NCI-H226 (cell line): ENCODE measurements at places on chromosomes 2 and 18.
A peak's percentile ranks its signal among the peaks of the same experiment; 100 is the strongest.

DNA sequence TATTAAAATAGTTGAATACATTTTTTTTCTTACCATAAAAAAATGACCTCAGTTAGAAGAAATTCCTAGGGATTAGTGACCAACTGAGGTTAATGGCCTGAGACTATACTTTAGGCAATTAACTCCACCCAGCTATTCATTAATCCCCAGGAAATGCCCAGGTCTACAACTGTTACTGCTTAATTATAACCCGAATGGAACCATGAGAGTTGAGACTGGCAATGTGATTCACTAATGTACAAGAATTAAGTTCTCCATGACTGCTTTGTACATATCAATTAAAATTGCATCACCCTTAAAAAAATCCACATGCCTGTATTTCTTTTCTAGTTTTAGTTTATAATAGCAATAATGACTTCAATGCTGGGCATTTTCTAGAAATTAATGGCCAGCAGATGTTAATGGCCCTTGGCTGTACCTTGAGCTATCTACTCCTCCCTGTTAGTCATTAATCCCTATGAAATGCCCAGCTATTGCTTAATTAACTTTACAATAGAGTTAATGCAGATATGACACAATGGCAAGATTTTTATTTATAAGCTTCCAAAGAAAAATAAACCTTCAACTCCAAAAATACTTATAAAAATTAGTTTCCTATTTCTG is 44.1 kb downstream of the ERBB4 start:
- no peak for DNase-seq

DNA sequence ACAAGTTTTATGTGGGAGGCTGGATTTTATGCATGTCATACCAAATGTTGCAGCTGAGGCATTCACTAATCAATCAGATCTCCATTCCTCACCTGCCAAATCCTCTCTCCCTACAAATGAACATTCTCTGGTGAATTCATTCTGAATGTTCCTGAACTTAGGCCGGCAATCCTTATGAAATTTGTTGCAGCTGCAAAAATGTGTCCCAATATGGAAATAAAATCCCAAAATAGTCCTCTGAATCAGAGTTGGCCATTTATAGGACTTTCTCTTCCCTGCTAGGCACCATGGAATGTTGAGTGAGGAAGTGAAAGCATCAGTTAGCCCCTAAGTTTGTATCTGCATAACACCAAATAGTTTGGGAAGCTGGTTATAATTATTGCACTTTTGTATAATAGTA is 25.6 kb downstream of the GCA start:
- DNase-seq = no peak

DNA sequence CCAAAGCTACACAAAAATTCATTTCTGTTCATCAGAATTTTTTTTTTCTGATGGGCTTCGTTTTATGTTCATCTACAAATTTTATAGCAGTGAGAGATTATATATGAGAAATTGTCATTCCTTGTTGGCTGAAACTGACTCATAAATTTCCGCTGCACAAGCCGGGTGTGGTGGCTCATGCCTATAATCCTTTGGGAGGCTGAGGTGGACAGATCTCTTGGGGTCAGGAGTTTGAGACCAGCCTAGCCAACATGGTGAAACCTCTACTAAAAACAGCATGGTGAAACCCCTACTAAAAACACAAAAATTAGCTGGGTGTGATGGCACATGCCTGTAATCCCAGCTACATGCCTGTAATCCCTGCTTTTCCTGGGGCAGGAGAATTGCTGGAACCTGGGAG is 72.0 kb downstream of the PLEKHM3 start:
- no peak for DNase-seq

DNA sequence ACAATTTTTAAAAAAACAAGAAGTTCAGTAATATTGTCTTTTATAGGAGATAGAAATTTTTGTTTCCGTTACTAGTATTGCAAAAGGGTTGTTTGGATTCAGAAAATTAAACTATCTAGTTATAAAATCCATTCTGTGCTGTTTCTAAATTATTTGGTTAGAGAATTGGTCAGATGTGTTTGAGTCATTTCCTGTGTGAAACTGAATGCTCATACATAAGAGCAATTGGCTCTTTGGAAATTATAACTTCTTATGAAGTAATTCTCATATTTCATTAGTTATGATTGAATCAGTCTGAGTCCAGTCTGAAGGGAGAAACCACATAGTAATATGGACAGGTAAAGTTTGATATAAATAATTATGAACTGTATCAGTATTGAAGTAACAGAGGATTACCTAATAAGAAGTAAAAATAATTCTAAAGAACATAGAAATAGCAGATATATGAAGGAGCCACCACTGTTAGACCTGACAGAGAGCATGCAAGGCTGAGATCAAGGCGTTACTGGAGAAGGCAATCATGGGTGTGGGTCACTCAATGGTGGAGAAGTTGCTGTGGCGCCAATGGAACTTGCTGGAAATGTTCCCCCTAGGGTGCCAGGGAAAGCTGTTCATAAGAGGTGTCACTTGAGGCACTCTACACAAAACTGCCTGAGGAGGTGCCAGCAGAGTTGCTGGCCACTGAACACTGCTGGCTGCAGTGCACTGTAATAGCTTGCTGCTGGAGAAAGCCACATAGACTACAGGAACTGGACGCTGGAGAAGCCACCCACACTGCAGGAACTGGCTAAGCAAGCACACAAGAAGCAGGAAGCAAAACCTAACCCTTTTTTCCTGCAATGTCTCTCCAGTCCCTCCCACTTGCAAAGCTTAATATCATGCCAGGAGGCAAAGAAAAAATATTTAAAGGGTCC is 18.0 kb upstream of the FAP start:
- DNase-seq = peak; percentile 43

GRCh38 chr18:24628326-24628725 is 167.9 kb downstream of the HRH4 start:
- no peak for DNase-seq

DNA sequence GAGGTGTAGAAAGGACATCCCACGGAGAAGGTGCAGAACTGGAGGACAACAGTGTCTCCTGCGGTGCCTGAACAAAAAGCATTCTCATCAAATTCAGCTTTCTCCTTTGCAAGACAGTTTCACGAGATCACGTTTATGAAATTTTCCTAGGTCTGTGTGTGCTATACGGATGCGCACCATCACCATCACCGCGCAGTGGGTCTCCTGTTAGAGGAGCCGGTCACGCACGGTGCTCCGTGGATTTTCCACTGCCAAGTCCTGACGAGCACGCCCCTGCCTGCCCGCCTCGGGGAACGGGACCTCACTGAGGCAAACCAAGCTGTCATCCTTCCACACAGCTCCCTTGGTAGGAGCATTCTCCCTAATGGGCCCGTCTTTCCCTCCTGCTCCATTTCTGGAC is 140.4 kb upstream of the TPO start:
- DNase-seq = no peak

GRCh38 chr2:9004338-9005204 is 1.1 kb upstream of the MBOAT2 start:
- peak; percentile 98 for DNase-seq

GRCh38 chr2:124319577-124319976 is 294.5 kb downstream of the CNTNAP5 start:
- DNase-seq = no peak

- DNase-seq = no peak
Measured at GRCh38 chr18:48244530-48244929, 164.7 kb downstream of the ZBTB7C start.

GRCh38 chr18:61702007-61702406 is 190.8 kb downstream of the RNF152 start:
- no peak for DNase-seq

DNA sequence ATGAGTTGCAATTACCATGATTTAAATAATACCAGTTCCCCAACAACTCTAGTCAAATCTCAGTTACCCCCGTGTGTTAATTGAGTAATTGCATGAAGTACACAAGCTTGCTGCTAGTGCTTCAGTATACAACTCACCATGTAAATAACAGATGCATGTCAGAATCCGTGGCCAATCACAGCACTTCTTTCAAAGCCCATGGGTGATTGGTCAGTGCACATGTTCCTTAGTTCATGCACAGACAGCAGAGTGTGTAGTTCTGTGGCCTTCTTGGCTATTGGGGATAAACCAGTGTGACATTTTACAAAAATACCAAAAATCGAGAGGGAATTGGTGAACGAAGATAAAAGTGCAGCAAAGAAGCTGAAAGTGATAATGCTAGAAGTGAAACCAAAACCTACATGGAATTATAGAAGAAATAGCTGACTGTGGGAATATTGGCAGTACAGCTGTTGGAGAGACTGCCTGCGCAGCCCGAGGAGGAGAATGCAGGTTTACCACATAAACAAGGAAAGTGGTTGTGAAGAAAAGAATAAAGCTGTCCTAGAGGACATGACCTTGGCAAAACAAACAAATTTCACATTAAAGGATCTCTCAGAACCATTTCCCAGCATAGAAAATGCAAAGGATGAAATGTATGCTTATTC is 59.4 kb downstream of the NEDD4L start:
- DNase-seq = no peak

DNA sequence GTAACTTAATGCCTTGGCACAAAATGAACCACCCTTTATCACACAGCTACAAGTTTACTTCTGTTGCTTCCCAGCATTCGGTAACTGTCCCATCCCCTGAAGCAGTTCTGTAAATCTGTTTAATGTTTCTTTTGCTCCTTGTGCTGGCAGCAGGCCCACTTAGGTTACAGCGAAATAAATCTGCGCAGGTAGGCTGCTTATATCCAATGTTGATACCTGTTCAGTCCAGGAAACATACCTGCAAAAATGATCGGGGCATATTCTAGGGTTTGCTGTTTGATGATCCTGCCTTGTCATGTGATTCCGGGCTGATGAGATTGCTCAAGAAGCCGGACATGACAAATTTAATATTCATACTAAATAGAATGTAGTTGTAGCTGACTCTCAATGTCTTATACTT is 23.3 kb downstream of the PELI1 start:
- no peak for DNase-seq

DNA sequence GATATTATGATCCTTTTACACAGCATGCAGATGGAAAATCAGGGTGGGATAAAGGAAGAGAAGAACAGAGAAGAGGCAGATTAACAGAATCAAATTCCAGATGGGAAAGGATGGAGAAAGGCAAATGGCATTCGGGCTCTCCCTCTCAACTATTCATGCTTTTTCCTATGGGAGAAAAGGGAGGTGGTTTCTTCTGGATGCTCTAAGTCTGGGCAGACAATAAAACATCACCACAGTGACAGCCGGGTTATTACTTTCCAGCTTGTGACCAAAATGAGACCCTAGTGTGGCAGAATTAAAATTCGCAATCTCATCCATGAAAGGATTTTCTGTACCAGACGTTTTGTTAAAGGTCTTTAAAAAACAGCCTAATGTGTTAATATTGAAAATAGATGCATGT is 440.7 kb downstream of the RND3 start:
- no peak for DNase-seq

GRCh38 chr18:41372046-41372665 is 582.9 kb upstream of the PIK3C3 start:
- DNase-seq = no peak

GRCh38 chr2:194385376-194385775 is 1271.7 kb upstream of the SLC39A10 start:
- no peak for DNase-seq

DNA sequence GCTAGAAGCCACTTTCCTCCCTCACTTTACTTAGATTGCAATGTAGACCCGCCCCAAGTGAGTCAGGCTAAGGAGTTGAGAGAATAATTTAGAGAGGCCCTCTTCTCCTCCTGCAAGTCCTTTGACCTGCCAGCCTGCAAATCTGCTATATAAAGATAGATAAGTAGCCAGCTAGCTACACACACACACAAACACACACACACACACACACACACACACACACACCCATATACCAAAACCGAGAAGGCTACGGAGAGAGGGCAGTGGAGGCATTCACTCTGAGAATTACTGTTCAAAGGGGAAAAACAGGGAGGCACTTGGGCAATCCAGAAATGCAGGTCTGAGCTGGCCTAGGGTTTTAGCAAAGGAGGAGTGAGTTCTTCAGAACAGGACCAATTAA is 23.0 kb upstream of the SMAD7 start:
- DNase-seq = peak; percentile 30

- DNase-seq = peak; percentile 82
Measured at GRCh38 chr2:159960414-159960813, 102.0 kb downstream of the PLA2R1 start.

GRCh38 chr18:23365602-23366001 is 87.5 kb upstream of the RIOK3 start:
- DNase-seq = no peak

DNA sequence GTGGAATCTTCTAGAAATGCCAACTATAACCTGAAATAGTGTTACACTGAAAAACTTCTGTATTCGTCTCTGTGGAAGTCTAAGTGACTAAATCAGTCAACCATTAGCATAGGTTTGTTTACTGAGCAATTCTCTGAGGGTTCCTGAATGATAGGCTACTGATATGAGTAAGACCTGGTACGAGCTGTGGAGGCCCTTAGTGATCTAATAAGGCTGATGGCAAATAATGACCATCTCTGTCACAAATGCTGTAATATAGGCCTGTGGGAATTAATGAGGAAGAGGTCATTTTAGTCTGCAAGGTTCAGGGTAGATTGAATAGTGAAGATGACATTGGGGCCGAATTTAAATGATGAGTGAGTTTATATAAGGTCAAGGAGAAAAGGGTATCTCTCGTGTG is 82.5 kb downstream of the MGAT5 start:
- DNase-seq = no peak

DNA sequence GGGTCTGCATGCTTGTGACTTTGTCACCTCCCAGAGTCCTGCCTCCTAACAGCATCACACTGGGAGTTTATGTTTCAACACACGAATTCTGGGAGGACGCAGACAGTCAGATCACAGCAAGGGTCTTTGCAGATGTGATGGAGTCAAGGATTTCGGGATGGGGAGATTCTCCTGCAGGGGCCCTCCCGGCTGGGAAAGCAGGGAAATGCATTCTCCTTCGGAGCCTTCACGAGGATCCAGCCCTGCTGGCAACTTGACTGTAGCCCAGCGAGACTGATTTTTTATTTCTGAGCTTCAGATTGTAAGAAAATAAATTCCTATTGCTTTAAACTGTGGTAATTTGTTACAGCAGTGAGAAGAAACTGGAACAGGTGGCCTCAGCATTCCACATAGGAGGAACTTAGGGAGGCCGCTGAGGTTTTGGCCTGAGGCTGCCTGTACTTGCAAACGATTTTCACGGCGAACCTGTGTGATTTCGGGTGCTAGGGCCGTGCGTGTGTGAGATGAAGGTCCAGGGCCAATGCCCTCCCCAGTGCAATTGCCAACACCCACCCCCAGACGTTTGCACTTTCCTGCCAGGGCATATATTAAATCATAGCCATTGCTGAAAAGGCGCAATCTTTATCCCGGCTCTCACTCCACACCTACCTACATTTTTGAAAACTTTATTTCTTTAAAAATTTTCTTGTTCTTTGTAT is 79.8 kb downstream of the ASB1 start:
- no peak for DNase-seq
